Daoy (cell line): ENCODE measurements at places on chromosomes 1 and 21. TPM values are rescaled to one million over a fixed set of nuclear protein-coding genes. Genes with fewer than 3 reads are reported as not detected.

Gene TBX19
- total RNA-seq = 0.57 and 1.1 TPM in 2 replicates

Gene CERS2
- 74.1 and 105 TPM in 2 replicates for total RNA-seq

Gene GJC2
- 0.17 and 0.60 TPM in 2 replicates for total RNA-seq

Gene SLC2A5
- total RNA-seq = not detected in 2 replicates

Gene EXO5
- 2.1 and 8.3 TPM in 2 replicates for total RNA-seq

Gene APP
- total RNA-seq = 156 and 162 TPM in 2 replicates

Gene ZRANB2
- total RNA-seq = 30.5 and 31.7 TPM in 2 replicates

Gene FCRL1
- not detected in 2 replicates for total RNA-seq

Gene PARP1
- 237 and 242 TPM in 2 replicates for total RNA-seq

Gene DNAJC6
- total RNA-seq = 5.0 and 11.1 TPM in 2 replicates

Gene AIRE
- total RNA-seq = not detected in 2 replicates

Gene PTGS2
- 8.7 and 12.5 TPM in 2 replicates for total RNA-seq

Gene IVL
- total RNA-seq = 0.06 TPM in 1 of 2 replicates, not detected in the other

Gene ADCY10
- not detected in 2 replicates for total RNA-seq

Gene ATP1A4
- not detected in 2 replicates for total RNA-seq

Gene BEND5
- total RNA-seq = 0.77 and 3.1 TPM in 2 replicates

Gene C1orf210
- total RNA-seq = not detected in 2 replicates

Gene NGF
- total RNA-seq = 0.45 and 0.51 TPM in 2 replicates

Gene GJA8
- total RNA-seq = not detected in 2 replicates

Gene NHLH1
- not detected in 2 replicates for total RNA-seq

Gene SERTAD4
- 4.4 and 5.1 TPM in 2 replicates for total RNA-seq

Gene KIRREL1
- 42.6 and 46.0 TPM in 2 replicates for total RNA-seq

Gene CDC73
- total RNA-seq = 18.7 and 21.9 TPM in 2 replicates

Gene GUCA2B
- not detected in 2 replicates for total RNA-seq

Gene NDUFV3
- 37.8 and 40.3 TPM in 2 replicates for total RNA-seq

Gene ZSWIM5
- 1.4 and 1.8 TPM in 2 replicates for total RNA-seq

Gene OR6K3
- total RNA-seq = not detected in 2 replicates

Gene ETNK2
- 9.2 and 10.5 TPM in 2 replicates for total RNA-seq

Gene MMP23B
- total RNA-seq = 0.17 TPM in 1 of 2 replicates, not detected in the other

Gene FCAMR
- not detected in 2 replicates for total RNA-seq

Gene SPATA46
- total RNA-seq = not detected in 2 replicates

Gene LCE2A
- not detected in 2 replicates for total RNA-seq

Gene FUBP1
- total RNA-seq = 96.9 and 104 TPM in 2 replicates

Gene OR2L8
- total RNA-seq = not detected in 2 replicates

Gene KRTAP10-7
- not detected in 2 replicates for total RNA-seq

Gene S100B
- total RNA-seq = 0.23 TPM in 1 of 2 replicates, not detected in the other

Gene TNFSF18
- total RNA-seq = 1.0 and 1.2 TPM in 2 replicates

Gene LRIG2
- 5.0 and 8.6 TPM in 2 replicates for total RNA-seq

Gene ATAD3C
- total RNA-seq = 0.06 and 0.29 TPM in 2 replicates

Gene GCSAML
- total RNA-seq = 2.7 and 3.8 TPM in 2 replicates

Gene CFAP57
- 0.51 TPM in 1 of 2 replicates, not detected in the other for total RNA-seq

Gene FCRL5
- not detected in 2 replicates for total RNA-seq

Gene RUNX1
- 9.5 and 12.3 TPM in 2 replicates for total RNA-seq

Gene APOBEC4
- total RNA-seq = not detected in 2 replicates

Gene HHIPL2
- 3.8 and 9.0 TPM in 2 replicates for total RNA-seq

Gene AKNAD1
- total RNA-seq = not detected in 2 replicates

Gene SLC16A4
- 3.9 and 6.8 TPM in 2 replicates for total RNA-seq

Gene OPRD1
- total RNA-seq = 0.21 and 0.34 TPM in 2 replicates

Gene ZBTB7B
- 11.7 and 14.8 TPM in 2 replicates for total RNA-seq

Gene MROH9
- total RNA-seq = 0.06 TPM in 1 of 2 replicates, not detected in the other

Gene BGLAP
- total RNA-seq = 0.17 TPM in 1 of 2 replicates, not detected in the other

Gene TCHHL1
- total RNA-seq = not detected in 2 replicates

Gene S100A3
- total RNA-seq = 9.0 and 12.2 TPM in 2 replicates

Gene CRABP2
- 21.4 and 36.0 TPM in 2 replicates for total RNA-seq

Gene DCDC2B
- not detected in 2 replicates for total RNA-seq

Gene MSH4
- 0.06 and 0.34 TPM in 2 replicates for total RNA-seq

Gene KRTAP20-3
- total RNA-seq = not detected in 2 replicates

Gene CNTN2
- total RNA-seq = not detected in 2 replicates
